Thyroid gland (tissue), 4 donors: ENCODE measurements at places on chromosomes 7 and 10. TPM values are rescaled to one million over a fixed set of nuclear protein-coding genes. Genes with fewer than 3 reads are reported as not detected.

DNA sequence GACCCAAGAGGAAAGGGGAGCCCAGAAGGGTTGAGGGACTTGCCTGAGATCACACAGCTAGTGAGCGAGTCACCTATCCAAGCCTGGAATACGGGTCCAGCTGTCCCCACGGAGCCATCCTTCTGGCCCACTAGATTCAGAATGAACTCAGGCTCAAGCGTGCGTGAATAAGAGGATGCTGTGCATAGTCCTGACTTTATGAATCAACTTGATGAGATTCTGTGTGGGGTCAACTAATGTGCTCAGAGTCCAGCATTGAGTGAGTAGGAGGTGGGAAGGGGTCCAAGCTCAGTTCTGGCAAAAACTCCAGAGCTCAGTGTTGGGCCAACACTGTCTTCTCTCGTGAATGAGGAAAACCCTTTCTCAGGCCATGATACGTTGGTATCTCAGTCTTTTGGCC lies 41.4 kb downstream of the CAMK1D start:
- DNase-seq, result peak; percentile 58
- peak overlapping the region; percentile 75 for H3K27ac ChIP-seq
- H3K27me3 ChIP-seq, result no peaks in the 10 kb centered on the region
- no peak overlapping the region for H3K4me3 ChIP-seq
- no peaks in the 10 kb centered on the region for H3K36me3 ChIP-seq

- peak overlapping the region; percentile 92 for H3K27ac ChIP-seq
- peak overlapping the region; percentile 98 for H3K4me3 ChIP-seq
- H3K27me3 ChIP-seq, result no peaks in the 10 kb centered on the region
- no peaks in the 10 kb centered on the region for H3K36me3 ChIP-seq
These were observed 663 bp downstream of the HERPUD2 start for GRCh38 chr7:35694161-35694783.

DNA sequence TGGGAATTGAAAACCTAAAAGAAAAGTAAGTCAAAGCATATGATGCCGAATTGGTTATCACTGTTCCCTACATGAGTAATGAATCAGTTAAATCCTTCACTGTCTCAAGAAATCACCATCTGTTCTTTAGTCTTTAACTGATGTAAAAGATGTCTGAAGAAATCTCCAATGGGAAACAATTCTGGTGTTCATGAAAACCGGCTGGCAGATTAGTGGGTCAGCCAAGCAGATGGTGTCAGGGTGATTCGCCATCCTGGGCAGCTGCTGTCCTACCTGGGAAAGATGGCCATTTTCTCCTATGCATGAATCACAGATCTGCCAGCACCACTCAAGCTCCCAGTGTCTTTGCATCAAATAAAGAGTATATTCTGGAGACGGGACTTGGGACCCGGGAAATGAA lies 925.2 kb upstream of the GHITM start:
- no peak overlapping the region for H3K4me3 ChIP-seq
- H3K27me3 ChIP-seq, result no peaks in the 10 kb centered on the region
- no peaks in the 10 kb centered on the region for H3K4me1 ChIP-seq
- no peak for DNase-seq

DNA sequence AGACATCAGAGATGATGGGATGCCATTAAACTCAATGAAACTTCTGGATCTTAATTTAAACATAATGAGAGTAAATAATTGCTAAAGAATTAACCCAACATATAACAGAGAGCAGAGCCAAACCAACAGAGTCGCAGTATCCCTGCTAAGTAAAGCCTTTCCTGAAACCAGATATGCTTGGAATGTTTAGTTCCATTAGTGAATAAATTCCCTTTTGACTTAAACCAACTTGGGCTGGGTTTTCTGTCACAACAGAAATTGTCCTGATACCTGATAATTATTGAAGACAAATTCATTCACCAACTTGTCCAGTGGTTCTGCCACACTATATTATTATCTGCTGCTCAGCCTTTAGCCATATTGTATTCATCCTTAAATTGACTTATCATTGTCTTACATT lies 286.7 kb downstream of the FZD1 start:
- no peaks in the 10 kb centered on the region for H3K27me3 ChIP-seq
- DNase-seq, result no peak
- H3K4me1 ChIP-seq, result no peaks in the 10 kb centered on the region
- no peak overlapping the region for H3K27ac ChIP-seq
- H3K4me3 ChIP-seq, result no peak overlapping the region

TAS2R39 gene
- total RNA-seq, result not detected

TSPAN12 gene
- total RNA-seq, result 43.8 TPM

CRCP gene
- total RNA-seq, result 50.9 TPM

ITGA8 gene
- 4.6 TPM for total RNA-seq
